Hepatocyte (in vitro differentiated cells): ENCODE measurements at places on chromosomes 16 and 17. TPM values are rescaled to one million over a fixed set of nuclear protein-coding genes. Genes with fewer than 3 reads are reported as not detected.

Gene PYDC1
- not detected in 2 replicates for total RNA-seq

Gene EXOC3L1
- total RNA-seq: 0.33 and 3.3 TPM in 2 replicates

Gene BAHCC1
- total RNA-seq: 6.6 and 8.6 TPM in 2 replicates

Gene KRTAP1-5
- total RNA-seq: not detected in 2 replicates

Gene HYDIN
- 0.52 and 0.67 TPM in 2 replicates for total RNA-seq

Gene SNAI3
- total RNA-seq: 1.7 and 2.5 TPM in 2 replicates

Gene CHRNE
- total RNA-seq: 0.60 and 1.0 TPM in 2 replicates

DNA sequence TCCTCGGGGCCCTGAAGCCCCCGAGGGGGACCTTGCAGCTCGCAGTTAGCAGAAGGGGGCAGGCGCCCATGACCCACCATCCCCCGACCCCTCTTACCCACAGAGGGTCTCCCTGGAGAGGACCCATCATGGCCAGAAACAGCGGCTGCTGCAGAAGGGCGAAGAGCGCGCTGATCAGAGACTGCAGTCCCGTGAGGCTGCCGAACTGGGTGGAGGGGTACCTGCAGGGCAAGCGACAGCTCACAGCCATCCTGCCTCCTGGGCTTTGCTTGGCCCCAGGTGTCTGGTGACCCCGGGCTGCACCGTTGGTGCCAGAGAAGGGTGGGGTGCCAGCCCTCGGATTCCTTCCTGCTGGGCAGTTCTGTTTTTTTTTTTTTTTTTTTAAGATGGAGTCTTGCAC, 13.9 kb upstream of the PITPNA start:
- DNase-seq: peak; percentile 3

- DNase-seq: peak; percentile 72
These were observed 23.4 kb upstream of the ZFHX3 start for GRCh38 chr16:73071131-73071940.

- DNase-seq: no peak
These were observed 9.8 kb upstream of the KRT31 start for GRCh38 chr17:41407226-41407625.

DNA sequence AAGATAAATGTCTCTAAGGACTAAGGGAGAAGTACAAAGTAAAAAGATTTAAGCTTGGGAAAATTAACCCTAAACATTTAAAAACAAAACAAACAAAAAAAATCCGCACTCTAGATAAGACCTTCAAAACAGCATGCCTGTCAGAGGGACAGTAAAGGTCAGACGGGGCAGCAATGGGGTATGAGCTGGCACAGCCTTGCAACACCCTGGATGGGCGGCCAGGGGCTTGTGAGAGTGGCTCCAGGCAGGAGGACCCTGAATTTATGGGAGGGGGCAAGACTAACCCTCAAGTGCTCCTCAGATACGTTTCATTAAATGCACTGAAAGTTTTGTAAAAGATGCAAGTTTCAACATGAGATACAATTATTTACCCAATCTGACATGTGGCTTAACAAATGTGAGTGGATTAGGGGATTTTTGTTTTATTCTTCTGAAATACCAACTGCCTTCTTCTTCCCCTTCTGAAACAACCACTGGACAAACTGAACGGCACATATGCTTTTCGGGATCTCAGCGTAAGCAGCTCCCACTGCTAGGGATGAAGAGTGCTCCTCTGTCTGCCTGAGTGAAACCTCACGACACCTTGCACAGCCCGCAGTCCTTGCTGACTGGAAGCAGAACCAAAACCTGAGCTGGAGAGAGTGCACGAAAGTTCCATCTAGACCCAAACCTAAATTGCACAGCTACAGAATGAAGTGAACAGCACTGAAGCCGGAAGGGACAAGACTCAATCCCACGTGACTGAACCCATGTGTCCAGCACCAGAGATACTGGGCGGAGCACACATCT, 128.4 kb downstream of the ANKRD11 start:
- no peak for DNase-seq

DNA sequence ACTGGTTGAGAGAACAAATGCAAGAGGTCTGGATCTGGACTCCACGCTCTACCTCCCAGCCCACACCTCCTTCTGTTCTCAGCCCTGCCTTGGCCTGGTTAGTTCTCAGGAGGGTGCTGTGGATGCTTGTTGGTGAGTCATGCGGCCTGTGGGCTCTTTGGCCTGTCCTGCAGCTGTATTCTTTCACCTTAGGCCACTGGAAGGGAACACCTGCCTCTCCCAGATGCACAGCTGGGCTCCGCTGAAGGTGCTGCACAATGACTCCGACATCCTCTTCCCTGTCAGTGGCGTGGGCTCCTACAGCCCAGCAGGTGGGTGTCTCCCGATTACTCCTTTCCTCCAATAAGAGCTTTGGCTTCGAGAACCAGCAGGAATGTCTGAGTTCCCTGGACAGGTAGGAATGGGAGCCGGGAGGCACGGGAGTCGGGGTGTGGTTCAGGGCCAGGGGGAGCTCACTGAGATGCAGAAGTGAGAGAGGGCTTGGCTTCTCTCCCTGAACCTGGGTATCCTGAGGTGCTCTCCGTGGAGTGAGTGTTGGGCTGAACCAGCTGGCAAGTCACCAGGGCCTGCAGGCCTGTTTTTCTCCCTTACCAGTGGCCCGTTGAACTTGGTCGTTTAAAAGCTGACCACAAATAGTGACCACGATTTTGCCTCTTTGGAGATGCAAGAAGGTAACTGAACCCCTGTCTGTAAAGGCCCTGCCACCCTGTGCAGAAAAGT, 85.0 kb downstream of the SNX29 start:
- DNase-seq: no peak

DNA sequence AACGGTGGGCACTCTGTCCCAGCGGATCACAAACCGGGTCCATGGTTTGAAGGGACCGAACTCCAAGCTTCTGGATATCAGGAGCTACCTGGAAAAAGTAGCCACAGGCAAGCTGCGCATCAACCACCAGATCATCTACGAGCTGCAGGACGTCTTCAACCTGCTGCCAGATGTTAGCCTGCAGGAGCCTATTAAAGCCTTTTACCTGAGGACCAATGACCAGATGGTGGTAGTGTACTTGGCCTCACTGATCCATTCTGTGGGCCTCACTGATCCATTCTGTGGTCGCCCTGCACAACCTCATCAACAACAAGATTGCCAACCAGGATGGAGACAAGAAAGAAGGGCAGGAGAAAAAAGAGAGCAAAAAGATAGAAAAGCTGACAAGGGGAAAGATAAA, 6.3 kb upstream of the CEP112 start:
- DNase-seq: no peak

DNA sequence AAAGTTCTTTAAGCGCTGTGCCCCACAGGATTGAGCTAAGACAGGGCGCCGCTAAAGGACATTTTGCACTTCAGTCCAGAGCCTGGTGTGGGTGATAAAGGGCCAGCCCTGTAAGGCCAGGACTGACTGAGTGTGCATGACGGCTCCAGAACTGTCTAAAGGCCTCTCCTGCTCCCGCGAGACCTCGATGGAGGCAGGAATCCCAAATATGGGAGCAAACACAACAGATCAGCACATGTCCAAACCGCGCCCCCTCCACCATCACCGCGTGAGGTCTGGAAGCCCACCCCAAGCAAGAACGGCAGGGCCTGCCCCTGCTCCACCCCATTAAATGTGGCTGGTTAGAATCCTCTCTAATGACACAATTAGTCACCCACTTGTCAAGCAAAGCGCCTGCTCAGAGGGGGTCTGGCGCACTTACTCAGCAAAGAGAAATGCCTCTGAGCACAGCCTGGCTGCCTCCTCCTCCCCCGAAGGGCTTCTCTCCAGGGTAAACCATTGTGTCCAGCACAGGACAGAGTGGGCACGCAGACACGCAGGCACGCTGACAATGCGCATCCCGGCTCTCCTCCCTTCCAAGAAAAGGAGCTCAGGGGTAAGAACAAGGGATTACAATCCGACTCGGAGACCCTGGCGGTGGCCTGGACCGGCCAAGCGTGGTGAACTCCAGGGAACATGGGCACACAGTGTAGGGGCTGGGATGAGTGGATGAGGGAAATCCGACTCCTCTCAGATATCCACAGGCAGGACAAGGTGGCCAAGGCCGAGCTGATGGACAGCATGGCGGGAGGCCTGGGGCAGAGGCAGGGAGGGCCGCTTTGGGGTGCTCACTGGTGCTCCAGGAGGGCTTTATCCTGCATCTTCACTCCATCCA, 1.5 kb downstream of the MXRA7 start:
- DNase-seq: peak; percentile 84

DNA sequence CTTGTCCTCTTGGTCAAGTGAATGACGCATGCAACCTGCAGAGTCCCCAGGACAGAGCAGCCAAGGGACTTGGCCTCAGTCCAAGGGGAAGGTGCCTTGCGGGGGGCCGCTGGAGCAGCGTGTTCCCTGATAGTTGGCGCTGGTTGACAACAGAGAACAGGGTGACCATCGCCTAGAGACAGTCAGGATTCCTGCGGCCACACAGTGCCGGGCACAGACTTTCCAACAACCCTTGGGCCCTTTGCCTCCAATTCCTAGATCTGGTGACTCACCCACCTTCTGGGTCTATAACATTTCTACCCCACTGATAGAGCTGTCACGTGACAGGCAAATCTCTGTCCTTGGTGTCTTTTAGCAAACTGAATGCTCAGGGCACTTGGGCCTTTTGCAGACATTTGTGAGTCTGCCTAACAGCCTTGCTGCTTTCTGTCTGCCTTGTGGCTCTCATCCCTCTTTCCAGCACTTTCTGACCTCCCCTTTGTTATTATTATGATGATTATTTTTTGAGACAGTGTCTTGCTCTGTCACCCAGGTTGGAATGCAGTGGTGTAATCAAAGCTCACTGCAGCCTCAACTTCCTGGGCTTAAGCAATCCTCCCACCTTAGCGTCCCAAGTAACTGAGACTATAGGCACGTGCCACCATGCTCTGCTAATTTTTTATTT, 11.9 kb upstream of the TEDC2 start:
- no peak for DNase-seq

DNA sequence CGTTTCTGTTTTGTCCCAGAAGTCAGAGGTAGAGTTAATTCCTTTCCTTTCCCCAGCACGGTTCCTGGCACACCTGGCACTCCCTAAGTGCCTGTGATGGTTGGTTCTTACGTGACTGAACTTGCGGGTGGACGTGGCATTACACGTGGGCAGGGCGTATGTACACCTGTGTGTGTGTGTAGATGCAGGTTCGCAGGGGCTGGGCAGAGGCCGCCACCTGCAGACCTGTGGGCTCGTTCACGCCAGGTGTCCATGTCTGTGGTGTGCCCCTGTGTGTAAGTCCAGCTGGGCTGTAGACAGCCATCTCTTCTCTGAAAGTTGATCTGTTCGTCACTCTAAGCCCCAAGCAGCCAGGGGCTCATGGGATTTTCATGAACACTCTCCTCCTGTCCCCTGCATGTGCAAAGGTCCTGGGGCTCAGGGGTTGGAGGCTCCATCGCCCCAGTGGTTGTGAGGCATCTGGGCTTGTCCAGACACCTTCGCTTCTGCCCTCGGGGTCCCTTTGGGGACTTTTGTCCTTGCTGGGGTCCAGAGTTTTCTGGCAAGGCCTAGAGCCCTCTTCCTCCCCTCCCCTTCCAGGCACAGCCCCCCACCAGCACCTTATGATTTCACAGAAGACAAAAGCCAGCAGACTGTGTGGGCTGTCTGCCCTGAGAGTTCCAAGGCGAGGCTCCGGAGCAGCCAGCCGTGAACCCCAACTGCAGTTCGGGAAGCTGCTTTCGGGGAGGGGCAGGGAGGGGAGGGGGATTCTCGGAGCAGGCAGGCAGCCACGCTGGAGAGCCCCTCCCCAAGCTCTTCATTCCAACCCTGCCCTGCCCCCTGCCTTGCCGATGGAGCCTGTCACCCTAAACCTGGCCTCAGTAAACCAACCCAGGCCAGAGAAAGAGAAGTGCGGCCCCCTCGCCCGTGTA, 5.4 kb upstream of the FSCN2 start:
- peak; percentile 83 for DNase-seq

DNA sequence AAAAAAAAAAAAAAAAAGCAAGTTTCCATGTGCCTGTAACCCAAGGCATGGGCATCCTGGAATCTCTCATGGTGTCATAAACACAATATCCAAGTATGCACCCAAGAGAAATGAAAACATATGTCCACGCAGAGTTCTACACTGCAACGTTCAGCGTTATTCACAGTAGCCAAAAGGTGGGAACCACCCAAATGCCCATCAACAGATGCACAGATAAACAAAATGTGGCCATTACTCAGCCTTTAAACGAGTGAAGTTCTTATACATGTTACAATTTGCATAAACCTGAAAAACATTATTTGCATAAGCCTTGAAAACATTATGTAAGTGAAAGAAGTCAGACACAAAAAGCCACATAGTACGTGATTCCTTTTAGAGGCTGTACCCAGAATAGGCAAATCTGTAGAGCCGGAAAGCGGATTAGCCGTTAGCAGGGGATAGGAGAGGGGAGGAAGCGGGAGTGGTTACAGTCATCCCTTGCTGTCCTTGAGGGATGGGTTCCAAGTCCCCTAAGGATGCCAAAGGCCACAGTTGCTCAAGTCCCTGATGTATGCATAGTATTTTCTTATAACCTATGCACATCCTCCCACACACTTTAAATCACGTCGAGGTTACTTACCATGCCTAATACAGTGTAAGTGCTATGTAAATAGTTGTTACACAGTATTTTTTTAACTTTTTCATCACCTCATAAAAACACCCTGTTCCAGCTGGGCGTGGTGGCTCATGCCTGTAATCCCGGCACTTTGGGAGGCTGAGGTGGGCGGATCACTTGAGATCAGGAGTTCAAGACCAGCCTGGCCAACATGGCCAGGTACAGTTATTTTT, 47.3 kb upstream of the DNAH17 start:
- no peak for DNase-seq

DNA sequence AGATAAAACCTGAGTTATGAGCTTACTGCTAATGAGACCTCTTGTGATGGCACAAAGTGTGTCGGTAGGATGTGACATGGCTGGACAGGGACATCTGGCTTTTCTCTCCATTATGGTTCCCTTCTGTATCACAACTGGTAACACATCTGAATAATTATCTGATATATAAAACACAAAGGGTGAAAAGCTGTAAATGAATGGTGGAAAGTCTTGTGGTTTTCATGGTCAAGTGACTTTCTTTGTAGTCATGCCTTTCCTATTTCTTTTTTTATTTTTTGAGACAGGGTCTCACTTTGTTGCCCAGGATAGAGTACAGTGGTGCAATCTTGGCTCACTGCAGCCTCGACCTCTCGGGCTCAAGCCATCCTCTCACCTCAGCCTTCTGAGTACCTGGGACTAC, 35.3 kb upstream of the ZFHX3 start:
- DNase-seq: no peak

DNA sequence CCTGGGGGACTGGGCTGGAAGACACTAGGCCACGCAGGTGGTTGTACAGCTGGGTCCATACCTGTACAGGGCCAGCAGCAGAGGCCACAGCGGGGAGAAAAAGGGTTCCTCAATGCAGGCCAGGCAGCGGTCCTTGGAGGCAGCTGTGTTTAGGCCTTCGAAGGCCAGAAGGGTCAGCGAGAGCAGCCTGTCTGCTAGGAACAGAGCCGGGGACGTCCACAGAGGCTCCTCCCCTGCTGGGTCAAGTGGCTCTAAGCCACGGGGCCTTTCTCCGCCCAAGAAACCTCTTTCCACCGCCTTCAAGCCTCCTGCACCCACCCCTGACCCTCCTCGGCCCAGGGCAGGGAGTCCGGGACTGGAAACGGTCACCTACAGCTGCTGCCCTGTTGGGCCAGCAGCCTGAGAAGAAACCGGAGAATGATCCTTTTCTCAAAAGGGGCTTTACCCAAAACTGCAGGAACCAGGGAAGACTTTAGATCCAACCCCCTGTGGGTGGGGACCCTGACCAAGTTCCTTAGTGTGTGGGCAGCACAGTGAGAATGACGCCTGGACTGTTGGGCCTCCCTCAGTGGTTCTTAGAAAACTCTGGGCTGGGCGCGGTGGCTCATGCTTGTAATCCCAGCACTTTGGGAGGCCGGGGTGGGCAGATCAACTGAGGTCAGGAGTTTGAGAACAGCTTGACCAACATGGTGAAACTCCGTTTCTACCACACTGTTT, 8.4 kb upstream of the SPATA2L start:
- no peak for DNase-seq
